NCI-H774 (cell line): ENCODE measurements at places on chromosomes 1 and 21.
A peak's percentile ranks its signal among the peaks of the same experiment; 100 is the strongest.

DNA sequence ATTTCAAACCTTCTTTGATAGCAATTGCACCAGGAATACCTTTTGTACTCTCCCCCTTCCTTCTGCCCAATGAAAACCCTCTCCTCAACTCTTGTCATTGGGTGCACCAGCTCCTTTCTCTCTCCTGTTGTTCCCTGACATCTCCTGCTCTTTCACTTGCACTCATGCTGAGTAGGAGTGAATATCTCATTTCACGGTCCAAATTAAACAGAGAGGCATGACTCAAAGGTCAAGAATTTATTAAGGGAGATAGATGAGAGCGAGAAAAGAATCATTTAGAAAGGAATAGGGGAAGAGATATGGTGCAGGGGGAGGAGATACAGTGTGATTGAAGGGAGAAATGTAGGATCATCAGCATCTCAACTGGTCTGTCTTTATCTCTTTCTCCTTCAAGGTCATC is 22.1 kb downstream of the AIM2 start:
- DNase-seq, result no peak

GRCh38 chr1:91575909-91576519 is 75.4 kb downstream of the CDC7 start:
- DNase-seq, result no peak

DNA sequence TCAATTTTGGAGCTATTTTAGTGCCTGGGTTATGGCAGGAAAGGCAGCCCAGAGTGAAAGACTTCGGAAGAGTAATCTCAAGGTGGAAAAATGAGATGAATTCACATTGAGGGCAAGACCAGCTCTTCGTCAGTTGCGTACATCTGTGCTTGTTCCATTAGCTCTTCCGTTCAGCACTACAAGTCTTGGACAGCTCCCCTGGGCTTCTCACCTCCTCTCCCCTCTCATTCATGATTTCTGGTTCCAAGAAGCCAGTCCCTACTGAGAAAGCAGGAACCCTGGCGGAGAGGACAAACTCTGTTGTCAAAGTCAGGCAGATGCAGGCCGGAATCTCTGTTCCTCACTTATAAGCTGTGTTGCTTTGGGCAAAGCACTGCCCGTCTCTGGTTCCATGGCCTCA is 76.5 kb downstream of the ACTL8 start:
- DNase-seq, result no peak

DNA sequence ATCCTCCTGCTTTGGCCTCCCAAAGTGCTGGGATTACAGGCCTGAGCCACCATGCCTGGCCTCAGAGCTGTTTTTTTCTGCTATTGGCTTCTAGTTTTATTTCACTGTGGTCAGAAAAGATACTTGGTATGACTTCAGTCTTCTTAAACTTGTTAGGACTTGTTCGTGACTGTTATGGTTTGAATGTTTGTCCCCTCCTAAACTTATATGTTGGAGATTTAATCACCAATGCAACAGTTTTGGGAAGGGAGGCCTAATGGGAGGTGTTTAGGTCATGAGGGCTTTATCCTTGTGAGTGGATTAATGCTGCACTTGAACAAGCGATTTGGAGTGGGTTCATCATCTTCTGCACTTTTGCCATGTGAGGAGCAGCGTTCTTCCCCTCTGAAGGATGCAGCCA is 24.5 kb upstream of the SOD1 start:
- no peak for DNase-seq

GRCh38 chr1:172810480-172811175 is 151.7 kb downstream of the FASLG start:
- no peak for DNase-seq

GRCh38 chr1:201164645-201165044 is 10.4 kb upstream of the TMEM9 start:
- DNase-seq, result no peak

DNA sequence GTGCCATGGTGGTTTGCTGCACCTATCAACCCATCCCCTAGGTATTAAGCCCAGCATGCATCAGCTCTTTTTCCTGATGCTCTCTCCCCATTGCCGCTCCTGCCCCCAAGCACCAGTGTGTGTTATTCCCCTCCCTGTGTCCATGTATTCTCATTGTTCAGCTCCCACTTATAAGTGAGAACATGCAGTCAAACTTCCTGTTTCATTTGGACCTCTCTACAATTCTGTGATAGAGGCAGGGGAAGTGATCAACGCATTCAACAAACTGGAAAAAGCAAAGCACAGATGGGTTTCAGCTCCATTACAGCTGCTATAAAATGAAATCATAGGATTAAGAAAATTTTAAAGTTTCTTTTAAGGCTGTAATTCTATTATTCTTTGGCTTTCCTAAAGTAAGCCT is 23.3 kb upstream of the CD55 start:
- DNase-seq, result no peak

DNA sequence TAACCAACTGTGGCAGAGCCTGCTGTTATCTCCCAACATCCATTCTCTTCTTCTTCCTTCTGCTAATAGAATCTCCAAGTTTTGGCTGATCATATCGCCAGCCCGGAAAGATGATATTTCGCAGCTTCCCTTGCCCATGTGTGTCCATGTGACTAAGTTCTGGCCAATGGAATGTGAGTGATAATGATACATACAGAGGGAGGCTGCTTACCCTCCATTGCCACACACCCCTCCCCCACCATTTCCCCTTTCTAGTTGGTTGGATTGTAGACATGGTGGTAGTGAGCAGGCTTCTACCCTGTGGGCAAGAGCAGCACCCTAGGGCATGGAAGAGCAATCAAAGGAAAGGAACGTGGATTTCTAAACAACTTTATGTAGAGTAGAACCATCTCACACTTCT is 48.8 kb downstream of the SLC9C2 start:
- no peak for DNase-seq

- DNase-seq, result no peak
These were observed 1529.3 kb upstream of the TPTE start for GRCh38 chr21:8991968-8992621.

- peak; percentile 89 for DNase-seq
These were observed at the start of gene TTLL7 for GRCh38 chr1:83998498-83999315. TTLL7 (minus strand) TSS chr1:83999132; CDS start chr1:83952211, 46,921 bp downstream.

GRCh38 chr1:119083980-119084379 is 56.5 kb downstream of the WARS2 start:
- no peak for DNase-seq

DNA sequence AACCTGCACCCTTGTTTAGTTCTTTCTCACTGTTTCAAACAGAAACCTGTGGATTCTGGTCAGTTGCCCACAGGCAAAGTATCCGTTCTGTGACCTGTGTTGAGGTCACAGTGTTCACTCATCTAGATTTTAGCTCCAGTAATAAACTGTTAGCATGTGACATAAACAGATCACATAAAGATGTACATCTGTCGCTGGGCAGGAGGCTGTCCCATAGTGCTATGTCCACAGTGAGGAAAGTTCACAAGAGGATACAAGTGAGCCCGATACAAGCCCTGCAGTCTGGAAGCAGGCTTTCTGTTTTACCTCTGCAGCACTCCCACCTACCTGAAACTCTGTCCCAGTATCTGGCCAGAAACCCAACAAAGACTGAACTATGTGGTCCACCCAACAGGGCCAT is 28.4 kb downstream of the LMX1A start:
- DNase-seq, result no peak

GRCh38 chr1:27592931-27593677 is 10.8 kb downstream of the AHDC1 start:
- DNase-seq, result no peak

DNA sequence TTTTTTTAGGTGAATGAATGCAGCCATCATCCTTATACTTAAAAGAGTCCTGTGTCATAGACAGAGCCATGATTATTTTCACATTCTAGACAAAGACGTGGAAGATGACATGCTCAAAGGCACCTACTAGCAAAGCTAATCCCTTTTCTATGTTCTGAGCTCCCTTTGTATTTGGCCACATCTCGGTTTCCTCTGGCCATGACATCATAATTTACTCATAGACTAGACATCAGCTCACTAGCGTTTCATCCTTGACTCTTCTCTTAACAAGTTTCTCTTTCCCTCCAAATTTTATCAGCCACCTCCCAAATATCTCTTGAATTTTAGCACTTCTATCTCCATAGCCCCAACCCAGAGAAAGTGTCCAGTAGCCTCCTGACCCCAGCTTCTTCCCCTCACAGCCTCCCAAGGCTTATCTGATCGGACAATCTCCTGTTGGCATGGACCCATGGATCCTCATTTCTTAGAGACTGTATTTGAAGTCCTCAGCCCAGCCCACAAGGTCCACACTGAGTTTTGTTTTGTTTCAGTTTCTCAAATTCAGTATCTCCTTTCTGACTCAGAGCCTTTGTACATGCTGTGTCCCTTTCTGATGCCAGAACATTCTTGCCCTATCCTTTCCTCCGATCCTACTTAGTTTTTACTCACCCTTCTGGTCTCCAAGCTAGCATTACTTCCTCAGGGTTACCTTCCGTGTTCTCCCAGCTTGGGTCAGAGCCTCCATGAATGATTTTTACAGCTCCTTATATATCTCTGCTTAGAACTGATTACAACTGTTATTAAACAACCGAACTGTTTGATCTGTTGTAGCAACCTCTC is 33.0 kb upstream of the EPS8L3 start:
- no peak for DNase-seq

DNA sequence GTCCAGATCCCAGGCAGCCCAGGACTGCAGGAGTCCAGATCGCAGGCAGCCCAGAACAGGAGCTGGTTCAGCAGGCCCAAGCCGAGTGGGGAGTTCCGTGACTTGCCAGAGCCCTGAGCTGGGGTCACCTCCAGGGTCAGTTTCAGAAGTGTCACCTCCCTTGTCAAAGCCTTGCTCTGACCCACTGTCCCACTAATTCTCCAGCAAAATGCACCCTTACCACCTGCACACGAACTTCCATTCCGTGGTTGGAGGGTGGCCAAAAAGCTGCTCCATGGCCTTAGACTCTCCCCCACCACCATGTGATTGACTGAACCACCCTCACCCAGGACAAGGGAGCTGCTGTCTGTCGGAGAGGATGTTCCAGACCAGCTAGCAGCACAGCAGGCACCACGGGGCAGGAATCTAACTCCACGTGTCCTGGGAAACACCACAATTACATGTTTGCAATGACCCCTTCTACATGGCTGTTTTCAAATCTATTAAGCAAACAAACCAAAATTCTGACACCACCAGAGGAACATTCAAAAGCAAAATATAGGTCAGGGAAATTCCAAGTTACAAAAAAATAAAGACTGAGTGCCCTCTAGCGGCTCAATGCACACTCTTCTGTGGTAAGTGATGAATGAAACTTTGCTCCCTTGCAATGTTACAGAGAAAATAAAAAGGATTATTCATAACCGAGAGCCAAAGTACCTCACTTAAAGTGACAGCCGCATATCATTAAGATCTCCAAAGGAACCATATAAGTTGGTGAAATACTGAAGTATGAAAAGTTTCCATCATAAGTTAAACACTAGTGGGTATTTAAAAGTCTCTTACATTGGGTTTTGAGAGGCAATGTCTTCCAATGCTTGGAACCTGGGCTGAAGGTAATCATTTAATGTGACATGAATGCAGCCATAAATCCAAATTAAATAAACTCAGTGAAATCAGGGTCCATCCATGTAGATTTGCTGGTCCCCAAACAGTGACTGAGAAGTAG is 76.3 kb downstream of the NPHP4 start:
- DNase-seq, result peak; percentile 0

DNA sequence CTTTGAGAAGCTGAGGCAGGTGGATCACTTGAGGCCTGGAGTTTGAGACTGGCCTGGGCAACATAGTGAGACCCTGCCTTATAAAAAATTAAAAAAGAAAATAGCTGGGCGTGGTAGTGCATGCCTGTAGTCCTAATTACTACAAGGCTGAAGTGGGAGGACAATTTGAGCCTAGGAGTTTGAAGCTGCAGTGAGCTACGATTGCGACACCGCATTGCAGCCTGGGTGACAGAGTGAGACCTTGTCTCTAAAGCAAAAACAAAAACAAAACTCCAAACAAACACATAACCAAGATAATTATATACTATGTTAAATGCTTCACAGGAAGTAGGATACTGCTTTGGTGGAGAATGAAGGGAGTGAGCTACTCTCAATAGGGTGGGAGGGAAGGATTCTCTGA is 5.4 kb upstream of the PAFAH2 start:
- no peak for DNase-seq

DNA sequence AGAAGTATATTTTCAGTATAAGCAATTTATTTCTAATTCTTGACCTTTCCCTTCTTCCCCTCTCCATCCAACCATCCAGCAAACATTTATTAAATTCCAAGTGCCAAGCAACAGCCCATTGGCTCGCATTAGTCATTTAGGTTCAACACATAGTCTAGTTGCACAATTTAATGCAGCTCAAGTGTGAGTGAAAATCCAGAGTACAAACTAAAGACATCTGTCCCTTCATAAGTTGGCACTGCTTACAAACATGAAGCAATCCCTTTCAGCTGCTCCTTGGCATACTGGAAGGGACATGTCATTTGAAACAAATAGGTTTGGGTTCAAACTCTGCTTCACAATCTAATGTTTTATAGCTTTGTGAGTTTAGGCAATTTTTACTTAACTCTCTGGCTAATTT is 10.7 kb downstream of the CASQ2 start:
- no peak for DNase-seq

DNA sequence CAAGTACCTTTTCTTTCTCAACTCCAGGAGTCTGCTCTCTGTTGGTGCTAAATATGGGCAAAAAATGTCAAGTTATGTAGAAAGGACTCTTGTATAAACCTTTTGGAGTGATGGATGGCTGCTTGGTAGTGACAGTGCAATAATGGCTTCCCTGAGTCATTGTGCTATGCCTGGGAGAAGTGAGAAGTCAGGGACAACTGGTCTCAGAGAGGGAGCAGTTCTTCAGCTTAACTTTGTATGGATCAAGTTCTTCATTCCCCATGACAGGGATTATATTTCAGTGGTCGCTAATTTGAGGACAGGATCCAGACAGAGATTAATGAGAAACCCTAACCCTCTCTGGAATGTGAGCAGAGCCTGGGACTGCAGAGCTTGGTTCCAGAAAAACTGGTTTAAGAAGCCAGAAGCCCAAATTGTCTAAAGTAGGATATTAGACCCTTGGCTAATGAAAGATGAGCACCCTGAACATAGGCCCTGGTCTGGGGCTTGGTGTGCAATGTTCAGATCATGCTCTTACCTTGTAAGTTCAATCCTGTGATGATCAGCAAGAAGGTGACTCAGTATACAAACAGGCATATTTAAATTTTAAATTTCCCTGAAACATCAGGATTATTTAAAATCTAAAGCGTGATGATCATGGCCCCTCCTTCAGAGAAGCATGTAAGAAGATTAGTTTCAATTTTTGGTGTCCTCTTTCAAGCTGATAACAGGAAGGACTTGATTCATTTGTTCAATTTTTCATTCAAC is 50.9 kb downstream of the NTMT2 start:
- DNase-seq, result no peak

DNA sequence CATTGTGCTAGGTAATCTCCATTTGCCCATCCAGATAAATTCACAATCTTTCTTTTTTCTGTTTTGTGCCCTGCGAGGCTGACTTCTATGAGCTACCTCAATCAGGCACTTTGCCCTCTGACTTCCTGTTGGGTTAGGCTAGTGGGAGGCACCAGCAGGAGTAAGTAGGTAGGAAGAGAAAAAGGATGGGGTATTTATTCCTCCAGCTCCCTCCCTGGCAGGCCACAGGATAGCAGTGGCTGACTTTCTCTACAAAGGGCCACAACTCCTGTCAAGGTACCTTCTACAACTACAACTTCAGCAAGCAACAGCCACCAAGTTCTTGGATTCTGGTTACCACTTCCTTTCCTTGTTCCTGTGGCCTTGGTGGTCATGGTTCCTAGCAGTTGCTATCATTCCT is 18.8 kb upstream of the GORAB start:
- DNase-seq, result no peak

- no peak for DNase-seq
These were observed 1.1 kb downstream of the COL18A1 start for GRCh38 chr21:45405819-45406762.
